ENCODE measurements at places on chromosomes 3 and 15.

DNA sequence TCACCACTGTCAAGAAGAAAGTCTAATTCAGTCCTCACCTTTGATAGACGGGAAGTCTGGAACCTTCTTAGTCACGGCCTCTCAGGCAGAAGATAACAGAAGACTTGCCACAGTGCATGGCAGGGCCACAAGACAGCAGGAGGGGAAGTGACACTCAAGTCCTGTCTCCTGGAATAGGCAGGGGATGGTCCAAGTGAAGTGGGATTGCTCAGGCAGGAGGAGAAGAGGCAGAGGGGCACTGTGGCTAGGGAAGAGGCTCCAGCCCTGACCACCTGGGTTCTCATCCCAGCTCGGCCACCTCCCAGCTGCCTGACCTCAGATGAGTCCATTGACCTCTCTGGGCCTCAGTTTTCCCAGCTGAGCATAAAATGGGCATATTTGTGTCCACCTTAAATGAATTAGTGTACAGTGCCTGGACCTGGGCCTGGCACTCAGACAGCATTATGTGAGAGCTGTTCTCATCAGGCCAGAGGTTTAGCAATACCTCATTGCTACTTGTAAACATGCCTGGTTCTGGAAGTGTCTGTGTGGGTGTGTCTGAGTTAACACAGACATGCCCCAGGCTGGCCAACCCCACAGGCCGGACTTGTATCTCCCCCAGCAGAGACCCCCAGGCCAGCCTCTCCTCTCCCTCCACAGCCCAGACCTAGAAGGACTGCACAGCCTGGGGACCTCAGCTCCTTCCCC lies 11.5 kb upstream of the PCSK6 start:
- DNase-seq = no peak

DNA sequence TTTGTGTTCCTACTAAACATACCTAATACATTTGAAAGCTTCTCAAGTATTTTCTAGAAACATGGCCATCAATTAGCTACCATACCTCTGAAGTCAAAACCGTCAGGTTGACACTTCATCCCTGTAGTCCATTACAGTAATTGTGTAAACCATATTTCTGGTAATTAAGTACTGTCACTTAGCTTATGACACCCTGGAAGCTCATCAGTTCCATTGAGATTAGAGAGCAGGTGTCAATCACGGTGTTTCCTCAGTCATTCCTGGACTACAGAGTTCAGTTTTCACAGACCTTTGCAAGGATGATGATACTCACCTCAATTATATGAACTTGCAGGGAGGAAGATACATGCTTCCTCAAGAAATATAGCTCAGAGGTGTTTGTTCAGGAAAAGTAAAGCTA lies 552.0 kb downstream of the SI start:
- DNase-seq = no peak

- DNase-seq = no peak
Measured at GRCh38 chr3:20137647-20138046, 48.4 kb downstream of the SGO1 start.

GRCh38 chr15:68821190-68821840 lies 620 bp upstream of the ANP32A start:
- no peak for DNase-seq

- DNase-seq = no peak
Measured at GRCh38 chr3:4503050-4503449, 9.9 kb downstream of the ITPR1 start.

- DNase-seq = no peak
Measured at GRCh38 chr3:149751551-149751950, 738 bp downstream of the COMMD2 start.
